Fibroblast of the aortic adventitia (primary cell): ENCODE measurements at places on chromosomes 6 and 20. TPM values are rescaled to one million over a fixed set of nuclear protein-coding genes. Genes with fewer than 3 reads are reported as not detected.

Gene C20orf141
- total RNA-seq = not detected in 2 replicates

Gene VGLL2
- not detected in 2 replicates for total RNA-seq

Gene OPN5
- total RNA-seq = under 0.01 TPM in 1 of 2 replicates, not detected in the other

Gene TP53TG5
- total RNA-seq = 0.09 TPM in 1 of 2 replicates, not detected in the other

Gene LPIN3
- total RNA-seq = 3.4 and 5.3 TPM in 2 replicates

Gene BTBD9
- 21.4 and 27.6 TPM in 2 replicates for total RNA-seq

Gene BACH2
- total RNA-seq = 0.27 and 0.65 TPM in 2 replicates

Gene SLA2
- total RNA-seq = not detected in 2 replicates

Gene C6orf141
- total RNA-seq = 0.57 and 5.7 TPM in 2 replicates

Gene BRD2
- 145 and 157 TPM in 2 replicates for total RNA-seq

Gene PSORS1C2
- total RNA-seq = not detected in 2 replicates

Gene DDRGK1
- total RNA-seq = 24.9 and 64.0 TPM in 2 replicates

Gene PPIL6
- total RNA-seq = 0.65 and 5.8 TPM in 2 replicates

Gene MEI4
- not detected in 2 replicates for total RNA-seq

Gene FAM217A
- total RNA-seq = not detected in 2 replicates

Gene WFDC2
- not detected in 2 replicates for total RNA-seq
